Inflammatory macrophage (primary cell): ENCODE measurements at places on chromosomes 5 and 9.

GRCh38 chr9:112890106-112891081, at the start of gene SLC46A2:
Gene SLC46A2, minus strand, starts transcription at chr9:112890876. Its CDS starts 195 bp downstream, at chr9:112890681.
- peak; percentile 73 for DNase-seq

DNA sequence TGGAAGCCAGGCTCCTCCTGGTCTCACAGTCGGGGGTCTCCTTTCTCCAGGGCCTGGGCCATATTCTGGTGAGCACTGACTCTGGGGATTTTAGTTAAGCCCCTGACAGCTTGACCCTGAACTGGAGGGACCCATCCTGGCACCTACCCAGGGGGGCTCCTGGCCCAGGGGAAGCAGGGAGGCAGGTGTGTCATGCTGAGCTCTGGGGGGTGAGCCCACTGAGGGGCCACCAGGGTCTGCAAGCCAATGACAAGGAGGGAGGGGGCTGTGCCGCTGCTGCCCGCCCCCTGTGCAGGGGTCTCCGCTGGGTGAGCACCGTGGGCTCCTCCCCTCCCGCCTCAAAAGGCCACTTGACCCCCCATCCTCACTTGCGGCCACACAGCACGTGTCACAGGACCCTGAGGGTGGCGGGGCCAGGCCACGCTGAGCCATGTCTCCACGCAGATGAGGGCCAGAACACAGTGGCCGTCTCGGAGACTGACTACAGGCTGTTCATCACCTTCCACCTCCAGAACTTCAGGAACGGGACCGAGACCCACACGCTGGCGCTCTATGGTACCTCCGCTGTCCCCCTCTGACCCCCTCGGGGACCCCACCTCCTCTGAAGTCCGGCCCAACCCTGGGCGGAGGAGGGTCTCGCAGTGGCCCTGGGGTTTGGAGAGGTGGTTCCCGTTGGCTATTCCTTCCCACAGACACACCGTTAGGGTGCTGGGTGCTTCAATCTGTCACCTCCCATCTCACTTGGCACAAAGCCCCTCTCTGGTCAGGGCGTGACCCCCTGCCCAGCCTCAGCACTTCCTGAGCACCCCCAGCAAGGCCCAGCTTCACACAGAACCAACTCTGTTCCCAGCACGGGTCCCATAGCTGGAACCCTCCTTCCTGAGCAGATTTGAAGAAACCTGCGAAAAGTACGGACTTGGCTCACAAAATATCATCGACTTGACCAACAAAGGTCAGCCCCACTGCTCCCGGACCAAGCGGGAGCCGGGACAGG, 2.0 kb downstream of the LCN9 start:
- DNase-seq, result no peak

- DNase-seq, result no peak
Observed at GRCh38 chr5:127053049-127053448, 20.3 kb downstream of the C5orf63 start.

- DNase-seq, result no peak
Observed at GRCh38 chr5:6202149-6202967, 176.0 kb downstream of the MED10 start.

GRCh38 chr5:122941737-122942136, 94.8 kb downstream of the PPIC start:
- no peak for DNase-seq

DNA sequence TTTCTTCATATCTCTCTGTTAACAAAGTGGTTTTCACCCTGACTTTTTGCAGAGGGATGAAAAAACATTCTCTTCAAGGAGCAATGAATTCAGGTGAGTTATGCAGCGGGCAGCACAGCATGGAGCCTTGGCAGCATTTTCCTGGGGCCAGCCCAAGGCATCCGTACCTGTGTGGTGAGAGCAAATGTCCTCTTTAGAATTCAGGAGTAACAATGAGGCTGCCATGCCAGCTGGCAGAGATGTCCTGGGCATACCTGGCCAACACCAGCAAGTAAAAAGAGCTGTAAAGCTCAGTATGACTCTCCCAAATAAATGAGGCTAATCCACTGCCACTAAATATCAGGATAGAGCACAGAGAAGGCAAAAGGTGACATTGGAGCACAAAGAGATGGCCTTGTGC, 277.6 kb upstream of the TRPC7 start:
- no peak for DNase-seq

DNA sequence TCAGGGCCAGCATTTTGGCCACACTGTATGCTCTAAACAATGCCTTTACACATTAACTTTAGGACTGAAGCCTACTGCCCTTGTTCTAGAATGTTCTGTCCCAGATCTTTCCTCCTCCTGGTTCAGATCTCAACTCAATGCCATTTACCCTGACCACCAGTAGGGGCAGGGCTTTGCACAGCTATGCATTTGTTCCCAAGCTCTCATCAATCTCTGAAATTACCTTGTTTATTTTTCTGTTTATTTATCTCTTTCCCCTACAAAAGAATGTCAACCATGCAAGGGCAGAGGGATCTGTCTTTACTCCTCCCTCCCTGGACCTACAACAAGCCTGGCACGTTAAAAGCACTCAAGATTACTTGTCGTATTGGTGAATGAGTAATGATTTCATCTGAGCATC, 612.9 kb downstream of the BNC2 start:
- DNase-seq, result no peak

DNA sequence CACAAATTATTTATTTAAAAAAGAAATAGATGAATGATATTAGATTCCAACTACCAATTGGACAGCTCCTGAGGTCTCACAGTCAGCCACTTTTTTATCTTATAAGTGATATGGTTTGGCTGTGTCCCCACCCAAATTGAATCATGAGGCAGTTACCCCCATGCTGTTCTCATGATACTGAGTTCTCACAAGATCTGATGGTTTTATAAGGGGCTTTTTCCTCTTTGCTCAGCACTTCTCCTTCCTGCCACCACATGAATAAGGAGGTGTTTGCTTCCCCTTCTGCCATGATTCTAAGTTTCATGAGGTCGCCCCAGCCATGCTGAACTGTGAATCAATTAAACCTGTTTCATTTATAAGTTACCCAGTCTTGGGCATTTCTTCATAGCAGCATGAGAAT, 12.9 kb downstream of the NLN start:
- peak; percentile 65 for DNase-seq

- no peak for DNase-seq
Observed at GRCh38 chr5:88722546-88723073, 160.4 kb downstream of the MEF2C start.

DNA sequence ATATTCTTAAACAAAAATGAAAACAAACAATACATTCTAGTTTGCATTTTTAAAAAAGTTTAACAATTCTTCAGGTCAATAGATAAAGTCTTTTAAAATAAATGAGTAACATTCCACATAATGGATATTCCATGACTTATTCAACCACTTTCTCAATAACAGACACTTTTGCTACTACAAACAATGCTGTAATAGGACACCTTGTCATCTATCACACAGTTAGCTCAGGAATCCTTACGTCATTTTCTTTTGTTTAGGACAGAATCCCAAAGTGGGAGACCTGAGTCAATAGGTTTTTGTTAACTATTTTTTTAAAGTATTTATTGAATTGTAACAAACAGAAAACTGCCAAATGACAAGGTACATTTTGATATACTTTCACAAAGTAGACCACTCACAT, 72.5 kb downstream of the CEP120 start:
- no peak for DNase-seq

DNA sequence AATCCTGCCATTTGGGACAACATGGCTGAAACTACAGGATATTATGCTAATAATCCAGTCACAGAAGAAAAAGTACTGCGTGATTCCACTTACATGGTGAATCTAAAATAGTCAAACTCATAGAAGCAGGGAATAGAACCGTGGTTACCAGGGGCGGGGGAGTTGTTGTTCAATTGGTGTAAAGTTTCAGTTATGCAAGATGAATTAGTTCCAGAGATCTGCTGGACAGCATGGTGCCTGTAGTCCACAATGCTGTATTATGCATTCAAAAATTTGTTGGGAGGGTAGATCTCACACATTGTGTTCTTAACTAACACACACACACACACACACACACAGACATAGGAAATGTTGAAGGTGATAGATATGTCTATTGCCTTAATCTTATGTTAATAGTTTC, 480.5 kb downstream of the DMRT2 start:
- no peak for DNase-seq

GRCh38 chr5:154647761-154648145, 107.4 kb upstream of the LARP1 start:
- DNase-seq, result no peak

GRCh38 chr9:116394894-116395698, 241.5 kb downstream of the PAPPA start:
- no peak for DNase-seq

DNA sequence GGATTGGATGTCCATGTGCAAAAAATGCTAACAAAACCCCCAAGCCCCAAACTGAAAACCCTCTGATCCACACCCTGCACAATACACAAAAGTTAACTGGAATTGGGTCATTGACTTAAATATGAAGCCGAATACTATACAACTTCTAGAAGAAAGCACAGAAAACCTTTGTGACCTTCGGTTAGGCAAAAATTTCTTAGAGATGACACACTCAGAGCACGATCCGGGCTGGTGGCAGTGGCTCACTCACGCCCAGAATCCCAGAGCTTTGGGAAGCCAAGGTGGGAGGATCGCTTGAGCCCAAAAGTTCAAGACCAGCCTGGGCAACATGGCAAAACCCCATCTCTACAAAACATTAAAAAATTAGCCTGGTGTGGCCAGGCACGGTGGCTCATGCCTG, 1.8 kb upstream of the DIPK1B start:
- no peak for DNase-seq

DNA sequence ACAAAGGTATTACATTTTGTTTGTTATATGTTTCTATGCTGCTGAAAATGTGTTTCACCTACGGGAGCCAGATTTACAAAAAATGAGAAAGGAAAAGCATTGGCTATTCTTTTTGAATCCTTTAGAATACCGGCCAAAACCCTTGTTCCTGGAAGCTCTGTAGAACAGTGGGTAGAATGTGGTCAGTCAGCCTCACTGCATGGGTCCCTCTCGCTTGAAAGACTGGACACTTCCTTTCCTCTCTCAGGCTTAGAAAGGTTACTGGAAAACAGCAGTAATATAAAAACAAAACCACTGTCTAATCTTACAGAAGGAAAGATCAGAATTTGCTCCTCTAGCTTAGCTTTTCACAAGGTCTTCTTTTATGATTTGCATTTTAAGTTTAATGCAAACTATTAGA, 45.1 kb downstream of the OSTF1 start:
- no peak for DNase-seq

DNA sequence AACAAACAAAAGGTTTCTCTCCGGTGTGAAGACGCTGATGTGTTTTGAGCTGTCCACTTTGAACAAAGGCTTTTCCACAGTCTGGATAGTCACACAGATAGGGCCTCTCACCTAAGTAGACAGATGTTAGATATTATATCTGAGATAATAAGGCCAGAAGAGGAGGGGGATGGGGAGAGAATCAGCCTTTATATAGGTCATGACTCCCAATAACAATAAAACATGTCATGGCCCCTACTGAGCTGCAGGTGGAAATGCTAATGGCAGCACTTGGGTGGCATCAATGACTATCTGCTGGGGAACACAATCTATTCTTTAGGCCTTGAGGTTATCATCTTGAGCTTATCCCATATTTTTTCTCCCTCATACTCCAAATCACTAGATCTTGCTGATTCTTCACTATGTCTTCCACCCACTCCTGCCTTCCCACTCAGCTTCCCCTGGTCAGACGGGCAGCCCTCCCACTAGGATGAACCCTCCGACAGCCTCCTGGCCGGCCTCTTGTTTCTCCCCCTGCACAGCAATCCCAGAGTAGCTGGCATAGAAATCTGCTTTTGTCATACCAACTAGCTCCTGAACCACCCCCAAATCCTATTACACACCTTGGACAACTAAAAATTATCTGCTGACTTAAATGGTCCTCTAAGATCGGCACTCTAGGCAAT, 11.5 kb upstream of the SLC35D2 start:
- no peak for DNase-seq

DNA sequence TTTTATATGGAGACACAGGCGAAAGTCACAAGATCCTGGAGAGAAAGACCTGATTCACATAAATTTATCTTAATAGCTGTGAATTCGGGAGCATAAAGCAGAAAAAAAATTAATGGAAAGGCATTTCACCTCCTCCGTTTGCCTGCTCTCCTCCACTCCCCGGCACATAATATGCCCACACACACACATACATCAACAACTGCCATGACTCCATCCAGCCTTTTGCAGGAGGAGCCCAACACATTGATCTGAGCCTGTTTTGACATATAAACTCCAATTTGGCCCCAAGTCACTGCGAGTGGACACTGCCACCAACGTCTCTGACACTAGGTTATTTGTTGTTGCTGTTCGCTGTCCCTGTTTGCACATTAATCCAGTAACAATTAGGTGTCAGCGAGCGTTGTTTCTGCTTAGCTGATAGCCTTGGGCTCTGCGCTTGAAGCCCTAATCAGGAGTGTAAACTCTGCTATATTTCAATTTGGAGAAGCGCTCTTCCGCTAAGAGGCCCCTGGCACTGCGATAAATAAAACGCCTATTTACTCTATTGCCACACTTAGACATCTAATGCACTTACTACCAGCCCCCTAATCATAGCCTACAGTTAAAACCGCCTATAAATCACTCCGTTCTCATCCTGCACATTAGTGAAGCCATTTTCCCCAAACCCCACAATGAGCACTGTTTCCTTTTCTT, 195.8 kb upstream of the TBCA start:
- DNase-seq, result no peak

GRCh38 chr5:52994266-52994665, 5.1 kb downstream of the ITGA2 start:
- DNase-seq, result no peak

DNA sequence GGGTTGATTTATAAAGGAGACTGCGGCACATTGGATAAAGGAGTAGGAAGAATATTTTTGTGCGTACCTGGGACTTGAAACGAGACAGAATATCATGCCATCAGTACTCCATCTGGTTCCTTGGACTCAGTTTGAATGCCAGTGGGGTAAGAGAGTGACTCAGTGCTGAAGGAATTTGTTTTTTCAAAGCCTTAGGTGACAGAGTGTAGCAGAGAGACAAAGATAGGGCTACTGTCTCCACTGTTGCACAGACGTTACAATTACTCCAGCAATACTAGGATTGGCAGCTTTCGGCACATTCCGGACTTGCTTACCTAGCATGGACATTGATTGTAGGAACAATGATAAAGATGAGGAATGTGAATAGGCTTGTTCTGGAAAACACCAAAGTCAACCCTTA, 250.7 kb downstream of the KCTD16 start:
- DNase-seq, result no peak

GRCh38 chr9:95089257-95090022, 228.1 kb downstream of the FANCC start:
- no peak for DNase-seq

GRCh38 chr9:75432386-75432785, 344.1 kb downstream of the OSTF1 start:
- DNase-seq, result no peak

DNA sequence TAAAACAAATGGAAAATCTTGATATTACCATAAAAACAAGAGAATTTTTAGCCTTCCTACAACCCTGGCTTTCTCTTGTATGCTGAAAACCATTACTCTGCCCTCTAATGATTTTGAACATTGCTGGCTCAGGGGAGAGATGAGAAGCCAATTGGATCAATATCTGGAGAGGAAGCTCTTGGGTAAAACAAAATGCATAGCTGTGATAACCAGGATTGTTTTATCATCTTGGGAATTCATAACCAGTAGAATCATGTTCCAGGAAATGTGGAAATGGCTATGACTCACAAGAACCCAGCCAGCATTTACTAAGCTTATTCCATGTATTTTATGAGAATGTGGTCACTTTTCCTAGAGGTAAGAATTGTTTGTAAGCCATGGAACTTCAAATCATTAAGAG, 51.1 kb upstream of the CTNND2 start:
- no peak for DNase-seq

GRCh38 chr5:10854506-10855277, 93.7 kb upstream of the DAP start:
- peak; percentile 85 for DNase-seq
